ENCODE measurements at places on chromosomes 4 and X. TPM values are rescaled to one million over a fixed set of nuclear protein-coding genes. Genes with fewer than 3 reads are reported as not detected.

Gene PSAPL1
- 0.02 TPM for total RNA-seq

Gene PLP2
- total RNA-seq = 0.18 TPM

Gene P2RY8
- 0.66 TPM for total RNA-seq

DNA sequence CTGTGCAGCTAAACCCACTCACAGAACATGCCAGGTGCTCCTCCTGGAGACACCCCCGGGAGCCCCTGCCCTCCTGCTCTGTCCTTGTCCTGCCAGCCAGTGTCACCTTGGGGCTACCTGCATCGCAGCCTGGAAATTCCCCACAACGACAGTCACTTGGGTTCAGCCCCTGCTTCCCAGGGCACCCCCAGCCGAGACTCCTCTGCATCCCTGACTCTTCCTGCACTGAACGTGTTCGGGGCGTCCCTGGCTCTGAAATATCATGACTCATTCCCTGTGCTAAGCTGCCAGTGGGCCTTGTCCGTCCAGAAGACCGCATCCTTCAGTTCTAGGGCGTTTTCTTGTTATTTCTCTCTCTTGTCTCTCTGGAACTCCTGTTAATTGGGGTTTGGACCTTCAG lies 5.8 kb downstream of the CFAP99 start:
- peaks cover 85% of the 10 kb centered on the region for H3K27me3 ChIP-seq
- H3K4me3 ChIP-seq = no peak overlapping the region
- H3K4me1 ChIP-seq = peaks cover 14% of the 10 kb centered on the region
- DNase-seq = no peak
- no peaks in the 10 kb centered on the region for H3K36me3 ChIP-seq
- no peak overlapping the region for H3K27ac ChIP-seq

- H3K36me3 ChIP-seq = no peaks in the 10 kb centered on the region
- H3K4me1 ChIP-seq = no peaks in the 10 kb centered on the region
- DNase-seq = no peak
- no peak overlapping the region for H3K27ac ChIP-seq
Measured at GRCh38 chr4:174919886-174920423, 1.8 kb downstream of the ADAM29 start.

GRCh38 chrX:46814966-46815365 lies 21.9 kb upstream of the RP2 start:
- no peak overlapping the region for H3K4me3 ChIP-seq
- H3K36me3 ChIP-seq = no peaks in the 10 kb centered on the region
- H3K27ac ChIP-seq = no peak overlapping the region
- H3K27me3 ChIP-seq = no peaks in the 10 kb centered on the region
- DNase-seq = no peak

DNA sequence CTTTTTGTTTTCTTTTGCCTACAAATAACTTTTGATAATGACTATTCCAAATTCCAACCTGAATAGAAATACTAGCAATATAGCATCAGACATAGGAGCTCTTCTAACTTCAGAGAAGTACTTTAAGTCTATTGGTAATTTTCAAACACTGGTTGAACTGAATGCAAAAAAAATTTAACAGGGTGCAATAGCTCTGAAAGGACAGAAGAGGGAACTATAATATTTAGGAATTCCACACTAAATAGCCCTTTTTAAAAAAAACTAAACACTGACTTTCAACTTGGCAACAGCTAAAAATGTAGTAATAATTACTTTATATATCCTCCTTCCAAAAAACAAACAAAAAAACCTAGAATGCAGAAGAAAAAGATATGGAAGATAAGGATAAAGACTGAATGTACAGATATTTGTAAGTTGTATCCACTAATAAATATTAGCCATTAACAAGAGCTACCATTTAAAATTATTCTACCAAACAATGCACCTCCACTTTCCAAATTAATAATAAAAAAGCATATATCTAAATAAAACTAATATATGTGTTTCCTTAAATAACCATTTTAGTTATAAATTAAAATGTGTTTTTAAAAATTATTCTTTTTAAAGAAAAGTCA lies 81.4 kb downstream of the FBXW7 start:
- peak; percentile 21 for DNase-seq
- peaks cover 16% of the 10 kb centered on the region for H3K4me1 ChIP-seq
- H3K36me3 ChIP-seq = no peaks in the 10 kb centered on the region
- no peak overlapping the region for H3K4me3 ChIP-seq

DNA sequence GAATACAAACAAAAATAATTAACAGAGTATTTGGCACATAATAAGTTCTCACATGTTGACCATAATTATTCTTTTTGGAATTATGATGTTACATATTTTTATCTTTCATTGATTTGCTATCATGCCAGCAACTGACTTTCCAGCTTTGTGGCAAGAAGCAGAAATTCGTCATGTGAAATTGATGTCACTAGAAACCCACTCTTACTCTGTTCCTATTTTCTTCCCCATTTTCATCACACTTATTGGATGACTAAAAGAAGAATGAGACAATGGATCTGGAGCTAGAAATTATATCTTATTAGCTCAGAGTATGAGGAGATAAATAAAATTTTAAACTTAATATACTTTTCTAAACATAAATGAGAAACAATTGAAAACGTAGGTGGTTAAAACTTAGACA lies 31.9 kb downstream of the EGF start:
- H3K4me3 ChIP-seq = no peak overlapping the region
- H3K27me3 ChIP-seq = no peaks in the 10 kb centered on the region

DNA sequence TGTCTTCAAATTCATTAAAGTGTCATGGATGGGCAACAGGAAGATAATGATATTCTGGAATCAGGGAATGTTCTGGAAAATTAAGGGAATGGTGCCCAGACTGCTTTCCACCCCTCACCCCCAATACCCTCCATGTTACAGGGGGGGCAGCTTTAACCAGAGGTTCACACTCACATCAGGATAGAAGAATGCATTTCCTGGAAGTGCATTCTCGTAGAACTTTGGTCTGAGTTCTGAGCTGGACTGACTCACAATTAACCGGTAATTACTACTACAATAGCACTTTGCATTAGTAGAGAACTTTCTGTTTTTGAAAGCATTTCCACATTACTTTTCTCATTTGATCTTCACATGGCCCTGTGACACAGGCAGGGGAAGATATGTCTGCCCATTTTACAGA lies 52.5 kb upstream of the SHISA3 start:
- H3K27me3 ChIP-seq = peaks cover 14% of the 10 kb centered on the region
- no peak for DNase-seq

- H3K36me3 ChIP-seq = no peaks in the 10 kb centered on the region
- peaks cover 43% of the 10 kb centered on the region for H3K4me1 ChIP-seq
- peak overlapping the region; percentile 85 for H3K4me3 ChIP-seq
- H3K27me3 ChIP-seq = no peaks in the 10 kb centered on the region
- H3K27ac ChIP-seq = peak overlapping the region; percentile 97
- peak; percentile 50 for DNase-seq
Measured at GRCh38 chr4:152536545-152537182, 772 bp upstream of the FBXW7 start.

- peaks cover 37% of the 10 kb centered on the region for H3K4me1 ChIP-seq
- peak overlapping the region; percentile 72 for H3K4me3 ChIP-seq
- no peaks in the 10 kb centered on the region for H3K27me3 ChIP-seq
Measured at GRCh38 chrX:71533851-71534561, 1.1 kb downstream of the OGT start.

GRCh38 chr4:179110816-179111215 lies 1668.6 kb upstream of the AGA start:
- H3K27me3 ChIP-seq = no peaks in the 10 kb centered on the region

DNA sequence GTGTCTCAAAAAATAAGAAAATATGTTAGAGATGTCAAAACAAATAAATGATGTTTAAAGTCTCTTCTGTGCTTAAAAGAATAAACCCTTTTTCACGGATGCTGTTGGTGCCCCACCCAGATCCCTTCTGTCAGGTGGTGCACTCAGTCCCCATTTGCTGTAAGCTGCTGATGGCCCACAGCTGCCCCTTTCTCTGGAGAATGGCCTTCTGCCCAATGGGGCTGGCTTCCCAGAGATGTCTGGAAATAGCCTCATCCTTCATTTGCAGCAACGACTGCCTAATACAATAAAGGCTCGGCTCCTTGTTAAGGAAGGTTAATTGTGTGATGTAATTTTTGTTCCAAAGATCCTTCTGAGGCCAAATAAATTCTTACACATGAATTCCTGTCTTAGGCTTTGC lies 31.8 kb downstream of the ETNPPL start:
- peaks cover 18% of the 10 kb centered on the region for H3K4me1 ChIP-seq
- DNase-seq = no peak
- H3K4me3 ChIP-seq = no peak overlapping the region
- H3K36me3 ChIP-seq = no peaks in the 10 kb centered on the region
- H3K27me3 ChIP-seq = no peaks in the 10 kb centered on the region

DNA sequence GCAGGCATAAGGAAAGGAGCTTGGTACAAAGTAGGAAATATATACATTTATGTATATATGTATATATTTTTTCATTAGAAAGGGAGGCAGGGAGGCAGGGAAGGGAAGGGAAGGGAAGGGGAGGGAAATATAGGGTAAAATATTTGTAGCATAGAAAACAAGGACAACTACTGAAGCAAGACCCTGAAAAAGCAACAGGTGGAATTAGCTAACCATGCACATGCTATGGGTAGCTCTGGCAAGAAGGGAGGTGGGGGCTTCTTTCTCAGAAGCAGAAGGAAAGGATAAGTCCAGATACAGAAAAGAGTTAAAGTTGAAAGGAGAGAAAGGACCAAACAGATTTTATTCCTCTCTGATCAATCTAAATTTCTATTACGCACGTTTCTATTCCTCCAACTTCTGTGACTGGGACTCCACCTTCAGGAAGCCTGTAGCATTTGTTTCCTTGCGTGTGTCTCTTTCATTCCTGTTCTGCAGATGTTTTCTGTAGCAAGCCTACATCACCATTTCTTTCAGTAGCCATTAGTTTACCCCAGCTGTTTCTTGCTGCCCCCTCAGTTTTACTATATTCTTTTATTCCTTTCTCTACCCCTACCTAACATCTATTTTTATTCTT lies 82.9 kb downstream of the OR13H1 start:
- H3K27me3 ChIP-seq = no peaks in the 10 kb centered on the region
- no peak for DNase-seq
- no peaks in the 10 kb centered on the region for H3K4me1 ChIP-seq
- H3K36me3 ChIP-seq = no peaks in the 10 kb centered on the region

- H3K27ac ChIP-seq = no peak overlapping the region
- H3K36me3 ChIP-seq = no peaks in the 10 kb centered on the region
- H3K27me3 ChIP-seq = no peaks in the 10 kb centered on the region
- DNase-seq = no peak
- no peak overlapping the region for H3K4me3 ChIP-seq
- no peaks in the 10 kb centered on the region for H3K4me1 ChIP-seq
Measured at GRCh38 chr4:138647433-138647832, 368.1 kb upstream of the NOCT start.

DNA sequence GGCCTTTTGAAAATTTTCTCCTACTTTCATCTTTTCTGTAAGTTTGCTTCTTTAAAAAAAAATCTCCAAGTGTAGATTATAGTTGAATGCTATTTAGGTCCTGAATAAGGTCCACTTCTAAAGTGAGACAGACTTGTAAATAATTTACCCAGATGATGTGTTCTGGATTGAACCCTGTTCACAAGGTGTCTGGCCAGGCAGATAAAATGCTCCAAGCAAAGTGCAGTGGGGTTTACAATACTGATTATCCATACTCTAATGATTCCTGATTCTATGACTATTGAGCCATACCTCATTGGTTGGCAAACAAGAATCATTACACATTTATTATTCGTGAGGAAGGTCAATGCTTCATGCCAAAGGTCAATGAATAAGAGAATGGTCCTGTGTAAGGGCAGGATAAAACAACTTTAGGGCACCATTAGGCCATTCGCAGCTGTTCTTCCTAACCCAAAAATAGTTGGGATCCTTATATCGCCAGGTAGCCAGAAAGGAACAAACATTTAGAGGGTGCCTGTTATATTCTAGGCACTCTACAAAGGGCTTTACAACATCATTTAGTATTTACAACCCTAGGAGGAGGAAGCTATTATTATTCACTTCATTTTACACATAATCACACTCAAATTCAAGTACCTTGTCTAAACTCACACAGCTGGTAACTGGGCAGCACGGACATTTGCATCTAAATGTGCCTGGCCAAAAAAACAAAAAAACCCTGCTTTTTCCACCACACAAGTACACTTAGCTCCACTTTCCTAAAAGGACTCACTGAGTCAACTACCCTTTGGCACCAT lies 18.6 kb upstream of the SAT1 start:
- H3K27ac ChIP-seq = peak overlapping the region; percentile 52
- peaks cover 17% of the 10 kb centered on the region for H3K4me1 ChIP-seq
- DNase-seq = no peak
- no peaks in the 10 kb centered on the region for H3K27me3 ChIP-seq
- no peak overlapping the region for H3K4me3 ChIP-seq

DNA sequence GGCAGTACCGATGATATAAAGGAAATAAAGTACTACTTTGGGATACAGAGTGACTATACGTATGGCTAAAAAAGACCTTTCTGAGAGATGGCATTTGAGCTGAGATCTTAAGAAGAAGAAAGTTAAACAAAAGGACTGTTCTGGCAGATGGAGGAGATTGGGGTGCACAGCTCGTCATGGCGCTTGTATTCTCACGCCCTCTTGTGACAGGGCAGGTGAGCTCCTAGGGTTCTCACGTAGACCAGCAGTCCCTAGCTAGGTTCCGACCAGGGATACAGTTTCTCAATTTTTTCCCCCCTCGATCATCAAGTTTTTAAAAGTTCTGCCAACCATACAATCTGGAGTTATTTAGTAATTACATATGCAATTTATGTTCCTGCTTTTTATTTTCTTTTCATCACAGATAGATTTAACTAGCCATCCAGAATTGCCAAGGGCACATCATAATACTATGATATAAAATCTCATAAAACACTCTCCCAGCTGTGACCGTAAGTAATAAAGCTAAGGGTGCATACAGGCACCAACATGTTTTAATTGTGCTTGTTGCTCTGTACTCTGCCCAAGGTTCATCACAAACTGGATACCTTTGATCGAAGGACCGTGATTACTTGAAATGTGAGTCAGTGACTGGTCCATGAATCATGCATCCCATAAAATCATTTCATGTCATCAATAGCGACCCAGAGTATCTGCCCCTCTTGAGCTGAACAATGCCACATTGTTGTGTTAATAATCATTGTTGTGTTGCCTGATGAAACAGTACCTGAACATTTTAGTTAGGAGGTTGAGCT lies 69.4 kb upstream of the ZNF518B start:
- H3K27me3 ChIP-seq = no peaks in the 10 kb centered on the region
- no peaks in the 10 kb centered on the region for H3K4me1 ChIP-seq
- H3K27ac ChIP-seq = no peak overlapping the region
- H3K4me3 ChIP-seq = no peak overlapping the region

- no peaks in the 10 kb centered on the region for H3K36me3 ChIP-seq
- H3K4me1 ChIP-seq = no peaks in the 10 kb centered on the region
- no peaks in the 10 kb centered on the region for H3K27me3 ChIP-seq
- no peak for DNase-seq
Measured at GRCh38 chr4:33037464-33037863, 2317.3 kb downstream of the PCDH7 start.

DNA sequence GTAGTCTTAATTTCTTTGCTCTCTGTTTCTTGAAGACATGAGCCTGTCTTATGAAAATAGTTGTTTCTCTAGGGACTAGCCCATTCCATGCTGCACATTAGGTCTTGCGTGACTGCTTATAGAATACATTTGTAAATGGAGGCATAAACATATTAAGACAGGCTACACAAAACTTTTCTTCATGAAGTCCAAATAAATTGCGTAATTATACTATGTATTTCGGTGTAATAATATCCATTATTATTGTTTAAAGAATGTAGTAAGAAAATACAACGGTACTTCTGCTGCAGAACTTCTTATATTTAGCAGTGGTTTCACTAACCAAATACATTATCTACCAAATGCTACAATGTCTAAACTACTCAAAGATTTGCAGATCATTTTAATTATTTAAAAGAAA lies 8.5 kb upstream of the NAA11 start:
- H3K4me3 ChIP-seq = no peak overlapping the region
- H3K36me3 ChIP-seq = no peaks in the 10 kb centered on the region

All from HepG2 (cell line).